NCI-H146 (cell line): ENCODE measurements at places on chromosomes 12 and 14.

DNA sequence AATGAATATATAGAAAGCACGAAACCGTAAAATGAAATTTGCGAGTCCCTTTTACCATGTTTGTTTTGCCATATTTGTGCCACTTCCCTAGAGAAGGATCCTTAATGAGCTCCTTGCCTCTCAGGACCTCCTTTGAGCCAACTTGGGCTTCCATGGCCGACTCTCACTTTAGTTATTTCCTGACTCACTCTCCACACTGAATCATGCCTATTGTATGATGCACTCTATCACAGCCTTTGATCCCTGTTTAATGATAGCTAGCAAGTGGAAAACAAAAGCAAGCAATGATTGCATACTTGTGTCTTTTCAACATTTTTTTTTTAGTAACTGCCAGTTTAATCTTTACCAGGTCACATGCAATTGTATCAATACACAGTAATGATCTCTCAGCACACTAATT, 153.2 kb downstream of the CCER1 start:
- DNase-seq: no peak

DNA sequence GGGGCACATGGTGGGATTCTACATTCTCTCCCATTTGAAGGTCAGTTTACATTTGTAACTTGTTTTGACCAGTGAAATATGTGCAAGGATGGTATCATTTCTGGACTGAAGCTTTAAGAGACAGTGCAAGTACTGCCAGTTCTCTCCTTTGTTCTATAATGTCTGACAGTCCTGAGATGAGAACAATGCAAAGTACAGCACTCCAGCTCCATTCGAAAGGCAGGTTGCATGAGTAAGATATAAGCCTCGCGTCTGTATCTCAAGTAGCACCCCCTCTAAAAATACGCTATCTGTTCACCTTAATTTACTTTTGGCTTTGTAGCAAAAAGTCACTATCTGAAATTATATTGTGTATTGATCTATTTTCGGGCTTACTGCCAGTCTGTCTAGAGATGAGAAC, 1122.2 kb upstream of the TMEM132C start:
- no peak for DNase-seq

DNA sequence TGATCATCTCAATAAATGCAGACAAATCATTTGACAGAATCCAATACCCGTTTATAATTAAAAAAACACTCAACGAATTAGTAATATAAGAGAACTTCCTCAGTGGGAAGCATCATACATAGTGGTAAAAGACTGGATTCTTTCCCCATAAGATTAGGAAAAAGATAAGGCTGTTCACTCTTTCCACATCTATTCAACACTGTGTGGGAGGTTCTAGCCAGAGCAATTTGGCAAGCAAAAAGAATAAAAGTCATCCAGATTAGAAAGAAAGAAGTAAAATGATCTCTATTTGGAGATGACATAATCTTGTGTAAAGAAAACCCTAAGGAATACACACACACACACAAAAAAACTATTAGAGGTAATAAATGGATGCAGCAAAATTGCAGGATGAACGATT, 38.4 kb downstream of the YEATS4 start:
- no peak for DNase-seq

- no peak for DNase-seq
Observed at GRCh38 chr12:64687816-64688215, 71.4 kb downstream of the GNS start.

DNA sequence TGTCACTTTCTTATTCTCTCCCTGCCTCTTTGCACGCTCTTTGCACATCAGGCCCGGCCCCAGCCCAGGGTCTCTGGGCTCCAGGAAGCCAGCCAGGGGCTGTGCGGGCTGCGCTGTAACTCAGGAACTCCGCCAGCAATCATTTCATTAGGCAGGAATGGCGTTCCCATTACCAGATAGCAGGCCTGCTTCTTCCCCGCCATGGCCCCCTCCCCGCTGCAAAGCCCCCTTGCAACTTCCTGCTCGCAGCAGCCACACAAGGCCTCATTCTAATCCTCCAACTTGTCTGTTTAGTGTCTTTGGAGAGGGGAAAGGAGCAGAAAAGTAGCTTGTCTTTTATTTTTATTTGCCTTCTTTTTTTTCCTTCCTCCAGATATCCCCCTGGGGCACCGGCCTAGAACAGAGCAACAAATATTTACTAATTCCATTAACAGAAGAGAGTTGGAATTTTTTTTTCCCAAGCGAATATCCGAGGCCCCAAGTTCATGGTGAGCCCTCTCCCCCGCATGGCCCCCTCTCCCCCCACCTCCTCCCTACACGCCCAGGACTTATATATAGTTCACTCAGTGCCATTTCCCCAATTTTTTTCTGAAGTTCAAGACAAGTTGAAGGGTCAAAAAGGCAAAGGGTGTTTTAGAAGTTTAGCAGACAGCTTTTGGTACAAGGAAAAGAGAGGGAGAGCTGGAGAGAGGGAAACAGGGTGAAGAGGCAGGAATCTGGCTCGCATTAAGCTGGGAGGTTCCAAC, 329.4 kb upstream of the TBX3 start:
- no peak for DNase-seq
